ENCODE measurements at places on chromosomes 6 and 20.

GRCh38 chr6:163296835-163297519 is 117.5 kb upstream of the QKI start:
- no peak for DNase-seq

DNA sequence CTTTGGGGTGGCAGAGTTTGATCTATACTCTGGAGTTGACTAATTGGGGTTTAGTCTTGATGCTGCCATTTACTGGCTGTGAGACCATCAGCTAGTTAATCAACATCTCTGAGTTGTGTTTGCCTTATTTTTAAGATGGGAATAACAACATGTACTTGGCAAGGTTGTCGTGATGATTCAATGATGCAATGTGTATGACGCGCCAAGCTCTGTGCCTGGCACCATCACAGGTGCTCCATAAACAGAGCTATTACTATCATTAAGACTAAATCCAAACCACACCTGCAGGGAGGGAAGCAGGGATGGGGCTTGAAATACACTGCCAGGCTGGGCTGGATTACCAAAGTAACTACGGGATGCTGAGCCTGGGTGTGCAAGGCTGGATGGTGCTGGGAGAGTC is 60.1 kb upstream of the E2F3 start:
- no peak for DNase-seq

GRCh38 chr6:119328892-119329793 is 20.4 kb downstream of the MAN1A1 start:
- no peak for DNase-seq

DNA sequence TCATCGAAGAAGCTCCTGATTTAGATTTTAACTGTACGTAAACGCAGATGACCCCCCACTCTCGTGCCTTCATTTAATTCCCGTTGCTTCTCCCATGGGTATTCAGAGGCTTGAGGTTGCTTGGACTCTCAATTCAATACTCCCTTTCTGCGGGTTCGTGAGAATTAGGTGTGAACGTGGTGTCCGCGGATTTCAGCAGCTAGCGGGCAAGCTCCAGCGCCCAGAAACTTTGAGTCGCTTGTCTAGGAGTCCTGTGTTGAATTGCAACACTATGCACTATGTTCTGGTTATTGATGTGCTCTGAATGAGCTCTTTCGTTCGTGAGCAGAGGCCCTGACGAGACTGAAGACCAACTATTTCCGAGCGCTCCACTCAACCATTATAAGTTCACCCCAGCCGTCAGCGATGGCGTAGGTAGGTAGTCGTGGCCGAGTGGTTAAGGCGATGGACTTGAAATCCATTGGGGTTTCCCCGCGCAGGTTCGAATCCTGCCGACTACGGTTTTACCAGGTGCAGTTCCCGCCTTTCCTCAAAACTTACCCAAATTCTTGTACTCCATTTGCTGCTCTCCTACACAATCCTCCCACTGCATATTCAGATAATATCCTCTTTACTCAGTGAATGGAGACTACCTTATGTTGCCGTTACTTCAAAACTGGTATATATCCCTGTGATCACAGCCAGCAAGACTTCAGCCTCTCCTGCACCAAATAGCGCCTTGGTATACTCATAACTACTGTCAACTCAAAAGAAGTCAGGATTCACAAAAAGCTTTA is 72.6 kb upstream of the ZNF184 start:
- DNase-seq = peak; percentile 88

DNA sequence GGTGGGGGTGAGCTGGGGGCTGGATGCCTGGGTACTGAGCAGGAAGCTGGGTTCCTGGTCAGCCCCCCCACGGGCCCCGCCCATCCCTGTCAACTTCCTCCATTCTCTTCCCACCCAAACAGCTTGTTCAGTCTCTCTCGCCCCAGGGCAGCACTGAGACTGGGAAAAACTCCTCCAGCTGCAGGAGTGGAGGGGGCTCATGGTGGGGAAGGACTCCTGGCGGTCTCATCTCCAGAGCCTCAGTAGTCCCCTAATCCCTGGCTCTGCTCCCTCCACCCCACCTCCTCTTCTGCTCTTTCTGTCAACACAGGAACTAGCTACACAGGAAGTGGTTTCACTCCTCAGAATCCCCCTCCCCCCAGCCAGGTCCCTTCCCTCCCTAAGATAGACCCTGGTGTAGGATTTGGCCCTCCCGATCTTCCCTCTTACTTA is at the start of gene GPSM3:
Gene GPSM3, minus strand, starts transcription at position 36 of the 432 bp plus-strand sequence. CDS start 130 bp downstream, outside the sequence.
- peak; percentile 67 for DNase-seq

GRCh38 chr6:145142958-145143357 is 592.4 kb downstream of the EPM2A start:
- DNase-seq = no peak

- DNase-seq = no peak
Measured at GRCh38 chr6:53731866-53732636, 62.8 kb upstream of the LRRC1 start.

- DNase-seq = no peak
Measured at GRCh38 chr6:45535933-45536332, 158.2 kb upstream of the SUPT3H start.

DNA sequence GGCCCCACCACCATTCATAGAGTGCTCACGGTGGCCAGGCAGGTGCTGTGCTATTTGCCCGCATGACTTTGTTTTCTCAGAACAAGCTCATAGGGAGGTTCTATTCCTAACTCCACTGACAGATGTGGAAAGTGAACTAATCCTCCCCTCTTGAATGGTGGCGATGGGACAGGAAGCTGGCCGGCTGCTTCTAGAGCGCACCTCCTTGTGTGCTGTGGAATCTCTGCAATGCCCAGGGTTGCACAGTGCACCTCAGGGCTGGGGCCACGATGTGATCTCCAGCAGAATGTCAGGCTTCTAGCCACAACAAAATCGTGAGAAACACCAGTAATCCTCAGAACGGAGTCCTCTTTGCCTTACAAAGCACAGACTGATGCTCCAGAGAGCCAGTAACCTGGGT is 53.8 kb upstream of the SLC22A23 start:
- no peak for DNase-seq

DNA sequence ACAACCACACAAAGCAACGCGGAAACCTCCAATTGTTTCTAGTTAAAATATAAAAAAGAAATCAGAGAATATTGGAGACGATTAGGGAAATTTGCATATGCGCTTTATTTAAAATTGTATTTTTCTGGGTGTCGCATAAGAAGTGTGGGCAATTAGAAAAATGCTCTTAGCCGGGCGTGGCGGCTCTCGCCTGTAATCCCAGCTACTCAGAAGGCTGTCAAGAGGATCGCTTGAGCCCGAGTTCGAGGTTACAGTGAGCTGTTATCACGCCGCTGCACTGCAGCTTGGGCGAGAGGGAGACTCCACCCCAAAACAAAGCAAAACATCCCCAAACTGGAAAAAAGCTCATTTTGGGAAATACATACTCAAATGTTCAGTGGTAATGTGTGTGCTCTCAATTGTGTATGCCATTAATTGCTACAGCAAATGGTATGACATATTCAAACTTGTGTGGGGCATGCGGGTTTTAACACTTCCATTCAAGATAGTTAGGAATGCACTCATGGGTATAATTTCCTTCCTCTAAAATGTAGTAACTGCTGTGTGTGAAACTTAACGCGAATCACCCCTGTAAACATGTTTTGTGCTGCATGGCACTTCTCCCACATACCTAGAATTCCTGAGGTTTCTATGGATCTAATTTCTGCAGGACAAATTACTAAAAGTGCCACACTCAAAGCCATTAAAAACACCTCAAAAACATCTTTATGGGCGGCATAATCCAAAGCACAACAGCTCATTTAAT is 54.7 kb upstream of the HFE start:
- peak; percentile 73 for DNase-seq

GRCh38 chr20:39019805-39020325 is 57.7 kb downstream of the DHX35 start:
- no peak for DNase-seq

GRCh38 chr6:163808231-163808630 is 393.7 kb downstream of the QKI start:
- DNase-seq = no peak

DNA sequence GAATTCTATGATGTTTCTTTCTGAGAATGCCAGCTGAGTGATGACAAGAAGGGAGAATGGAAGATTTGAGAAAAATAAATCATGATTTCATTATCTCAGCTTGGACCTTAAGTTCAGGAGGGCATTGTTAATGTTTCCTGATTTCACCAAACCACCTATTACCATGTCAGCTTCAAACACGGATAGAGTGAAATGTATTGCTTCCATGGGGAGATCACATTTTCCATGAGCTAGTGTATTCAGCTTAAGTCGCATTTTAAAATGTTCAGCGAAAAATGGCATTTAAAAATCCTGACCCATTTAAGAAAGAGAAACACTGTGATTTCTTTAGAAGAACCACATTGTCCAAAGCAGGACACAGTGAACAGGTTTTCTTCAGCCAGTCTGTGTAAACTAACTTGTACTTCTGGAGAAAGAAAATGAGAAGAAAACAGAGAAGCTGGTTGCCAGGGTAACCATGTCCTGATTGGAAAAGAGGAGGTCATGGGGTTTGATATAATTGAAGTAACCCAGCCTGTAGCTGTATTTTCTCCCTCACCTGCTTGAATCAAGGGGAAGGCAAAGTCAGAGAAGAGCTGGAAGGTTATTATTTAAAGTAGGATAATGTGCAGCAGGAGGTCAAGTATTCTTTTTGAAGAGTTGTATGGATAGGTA is 684.1 kb upstream of the NRSN1 start:
- DNase-seq = no peak

DNA sequence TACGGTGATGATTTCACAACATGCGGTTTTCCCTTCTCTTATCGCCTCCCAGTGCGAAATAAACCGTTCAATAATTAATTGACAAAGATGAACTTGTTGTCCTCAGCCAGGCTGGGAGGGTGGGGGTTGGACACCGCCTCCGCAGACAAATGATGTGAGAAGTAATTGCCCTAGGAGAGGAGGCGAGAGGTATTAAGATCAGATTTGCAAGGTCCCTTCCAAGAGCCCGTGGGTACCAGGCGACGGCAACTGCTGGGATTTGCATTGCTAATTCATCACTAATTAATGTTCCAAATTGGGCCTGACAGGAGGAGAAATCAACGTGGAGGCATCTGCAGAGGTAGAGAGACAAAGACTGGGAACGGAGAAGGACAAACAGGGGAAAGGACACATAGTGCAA is 90.2 kb upstream of the CCDC167 start:
- no peak for DNase-seq

DNA sequence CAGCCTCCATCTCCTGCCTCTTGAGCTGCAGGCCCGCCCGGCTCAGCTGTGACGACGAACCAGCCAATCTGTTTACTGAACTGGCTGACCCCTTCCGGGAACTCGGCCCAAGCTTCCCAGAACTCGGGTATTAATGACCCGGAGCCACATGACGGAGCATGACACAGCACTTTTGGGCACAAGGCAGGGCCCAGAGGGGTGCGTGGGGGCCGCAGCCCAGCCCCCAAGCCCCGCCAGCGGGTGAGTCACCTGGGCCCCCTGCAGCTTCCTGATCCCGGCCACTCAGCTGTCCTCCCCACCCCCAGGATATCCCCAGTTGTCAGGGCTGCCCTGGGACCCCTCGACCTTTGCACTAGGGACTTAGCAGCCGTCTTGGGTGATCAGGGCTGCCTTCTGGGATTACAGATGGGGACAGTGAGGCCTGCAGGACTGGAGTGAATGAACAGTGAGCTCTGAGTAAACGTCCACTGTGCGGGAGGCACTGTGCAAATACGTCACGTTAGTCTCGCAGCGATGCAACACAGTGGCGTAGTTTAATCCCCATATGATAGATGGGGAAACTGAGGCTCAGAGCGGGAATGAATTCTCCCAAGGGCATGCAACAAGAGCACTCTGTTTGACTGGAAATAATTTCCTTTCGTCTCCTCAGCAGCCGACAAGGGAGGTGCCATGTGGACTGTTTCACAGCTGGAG is 102.1 kb downstream of the CEBPB start:
- peak; percentile 74 for DNase-seq

DNA sequence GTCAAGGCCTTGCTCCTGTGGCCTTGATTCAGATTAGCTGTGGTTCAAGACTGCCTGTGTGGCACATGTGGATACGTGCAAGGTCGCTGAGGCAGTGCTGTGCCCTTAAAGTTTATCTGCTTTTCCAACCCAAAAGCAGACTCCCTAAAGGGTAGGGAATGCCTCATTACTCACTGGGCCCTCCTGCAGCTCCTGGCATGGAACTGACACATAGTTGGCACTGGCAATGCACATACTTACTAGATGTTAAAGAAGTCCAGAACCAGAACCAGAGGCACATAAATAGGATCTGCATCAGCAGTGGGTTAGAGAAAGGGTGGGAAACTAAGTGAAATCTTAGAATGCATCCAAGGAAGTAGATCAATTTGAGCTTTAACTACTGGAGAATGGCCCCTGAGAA is 90.6 kb upstream of the MLN start:
- DNase-seq = no peak

DNA sequence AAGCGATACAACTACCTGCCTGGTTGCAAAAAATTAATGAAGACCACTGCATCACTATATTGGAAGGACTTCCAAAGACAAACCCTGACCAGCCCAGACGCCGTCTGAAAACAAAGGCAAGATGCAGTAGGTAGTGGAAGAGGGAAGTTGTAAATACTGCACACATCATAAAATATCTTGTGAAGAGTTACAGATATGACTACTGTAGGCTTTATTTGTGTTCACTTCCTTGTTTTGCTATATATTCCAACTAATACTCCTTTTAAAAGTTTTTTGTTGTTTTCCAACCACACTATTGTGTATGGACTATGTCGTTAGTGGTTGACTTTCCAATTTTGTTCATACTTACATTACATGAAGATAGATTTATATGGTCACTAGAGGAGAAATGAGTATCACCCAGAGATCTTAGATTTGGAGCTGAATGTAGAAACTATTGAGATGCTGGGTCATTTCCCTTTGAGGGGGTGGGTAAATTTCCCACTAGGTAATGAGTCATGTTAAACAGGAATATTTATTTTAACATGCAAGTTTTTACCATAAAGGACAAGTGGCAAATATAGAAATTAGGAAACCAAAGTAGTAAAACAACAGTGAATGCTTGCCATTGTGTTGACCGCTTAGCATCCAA is 16.6 kb upstream of the TXLNB start:
- DNase-seq = no peak

DNA sequence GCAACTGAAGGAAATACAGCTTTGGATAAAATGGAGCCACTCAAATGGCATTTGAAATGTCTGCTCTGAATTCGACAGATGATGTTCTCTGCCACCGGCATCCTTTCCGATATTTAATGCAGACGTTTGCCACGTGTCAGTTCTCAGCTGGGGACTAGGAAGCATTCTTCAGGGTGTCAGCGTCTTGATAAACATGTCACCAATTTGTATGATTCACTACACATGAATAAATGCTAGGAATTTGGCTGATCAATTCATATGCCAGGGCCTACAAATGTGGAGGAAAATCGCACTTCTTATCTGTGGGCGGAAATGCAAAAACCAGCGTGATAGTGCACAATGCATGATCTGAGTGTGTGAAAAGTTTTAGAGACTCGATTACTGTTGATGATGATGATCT is 169.5 kb downstream of the SLC24A3 start:
- no peak for DNase-seq

DNA sequence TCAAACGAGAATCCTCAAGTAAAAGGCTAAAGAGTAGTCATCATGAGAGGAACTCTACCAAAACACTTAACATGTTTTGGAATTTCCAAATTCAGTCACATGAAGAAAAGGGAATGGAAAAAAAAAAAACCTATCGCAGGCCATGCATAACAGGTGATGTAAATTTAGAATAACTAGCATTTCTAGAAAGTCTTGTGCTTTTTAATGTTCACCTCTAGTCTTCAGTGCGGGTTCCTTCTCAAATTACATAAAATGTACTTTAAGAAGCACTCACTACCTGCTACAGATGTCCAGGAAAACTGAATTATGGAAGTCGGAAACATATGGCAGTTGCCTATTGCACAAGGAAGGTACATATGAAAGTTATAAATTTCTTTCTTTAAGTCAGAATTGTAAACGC is 6.1 kb upstream of the TBX18 start:
- DNase-seq = no peak

- DNase-seq = no peak
Measured at GRCh38 chr20:48777005-48777404, 50.8 kb downstream of the PREX1 start.
